Activated CD4-positive, alpha-beta memory T cell treated with anti-CD3 and anti-CD28 coated beads for 36 hours (primary cell): ENCODE measurements at places on chromosomes 11 and 22. TPM values are rescaled to one million over a fixed set of nuclear protein-coding genes. Genes with fewer than 3 reads are reported as not detected.

- no peak for DNase-seq
Measured at GRCh38 chr11:122168218-122168617, 52.2 kb upstream of the BLID start.

DNA sequence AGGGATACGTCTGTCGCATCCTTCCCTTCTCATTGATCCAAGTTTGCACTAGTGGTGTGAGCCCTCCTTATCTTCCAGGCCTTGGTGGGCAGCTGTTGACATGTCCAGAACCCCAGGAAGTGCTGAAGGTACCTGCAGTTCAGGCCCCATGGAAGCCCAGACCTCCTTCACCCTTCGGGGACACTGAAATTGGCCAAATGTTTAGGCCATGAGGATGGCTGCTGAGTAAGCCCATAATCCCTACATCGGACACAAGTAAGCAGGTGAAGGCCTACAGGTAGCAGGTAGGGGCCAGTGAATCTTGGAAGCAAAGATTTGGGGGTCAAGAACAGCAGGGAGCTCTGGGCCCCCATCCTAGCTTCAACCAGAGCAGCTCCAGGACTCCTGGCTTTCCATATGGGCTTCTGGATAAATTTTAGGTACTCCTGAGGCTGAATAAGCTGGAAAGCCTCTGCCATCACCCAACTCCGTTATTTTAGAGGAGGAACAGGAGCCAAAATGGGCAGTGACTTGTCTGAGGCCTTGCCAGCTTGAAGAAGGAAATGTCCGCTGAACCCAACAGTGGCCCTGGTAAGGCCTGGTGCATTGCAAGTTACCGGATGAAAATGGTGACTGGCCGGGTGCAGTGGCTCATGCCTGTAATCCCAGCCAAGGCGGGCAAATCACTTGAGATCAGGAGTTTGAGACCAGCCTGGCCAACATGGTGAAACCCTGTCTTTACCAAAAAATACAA, 45.2 kb downstream of the MORC2 start:
- DNase-seq = no peak

DNA sequence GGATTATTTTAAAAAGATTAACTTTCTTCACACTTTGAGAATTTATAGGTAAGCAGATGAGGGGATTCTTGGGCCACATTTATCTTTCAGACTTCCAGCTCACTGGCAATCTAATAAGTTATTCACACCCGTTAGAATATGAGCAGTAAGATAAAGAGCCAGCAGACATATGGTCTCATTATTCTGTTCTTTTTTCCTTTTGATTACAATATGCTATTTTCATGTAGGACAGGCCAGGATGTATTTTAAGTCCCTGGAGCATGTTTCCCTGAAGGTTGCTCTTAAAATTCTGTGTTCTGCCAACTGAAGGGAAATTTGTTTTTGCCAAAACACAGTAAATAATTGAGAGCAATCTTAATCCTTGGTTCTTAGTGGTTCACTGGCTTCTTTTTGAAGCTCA, 22.2 kb downstream of the PDHX start:
- DNase-seq = no peak

- DNase-seq = no peak
Measured at GRCh38 chr11:6968816-6969215, 42.6 kb downstream of the ZNF215 start.

GRCh38 chr11:44267750-44268613, 42.0 kb downstream of the ALX4 start:
- no peak for DNase-seq

DNA sequence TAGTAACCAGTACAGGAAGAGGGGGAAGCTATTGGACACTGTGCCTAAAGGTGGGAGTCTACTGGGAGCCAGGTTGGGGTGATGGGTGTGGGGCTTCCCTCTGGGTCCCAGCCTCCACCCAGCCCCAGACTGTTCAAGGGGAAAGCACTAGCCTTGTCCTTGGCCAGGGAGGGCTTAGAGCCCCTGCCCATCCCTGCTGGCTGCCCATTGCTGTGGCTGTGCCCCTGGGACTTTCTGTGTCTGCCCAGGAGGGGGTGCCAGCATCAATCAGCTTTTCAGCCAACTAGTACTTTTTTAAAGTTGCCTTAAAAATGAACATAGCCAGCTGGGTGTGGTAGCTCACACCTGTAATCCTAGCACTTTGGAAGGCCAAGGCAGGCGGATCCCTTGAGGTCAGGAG, 19.9 kb downstream of the INCENP start:
- DNase-seq = no peak

GRCh38 chr11:105689631-105690030, 79.8 kb downstream of the GRIA4 start:
- no peak for DNase-seq

DNA sequence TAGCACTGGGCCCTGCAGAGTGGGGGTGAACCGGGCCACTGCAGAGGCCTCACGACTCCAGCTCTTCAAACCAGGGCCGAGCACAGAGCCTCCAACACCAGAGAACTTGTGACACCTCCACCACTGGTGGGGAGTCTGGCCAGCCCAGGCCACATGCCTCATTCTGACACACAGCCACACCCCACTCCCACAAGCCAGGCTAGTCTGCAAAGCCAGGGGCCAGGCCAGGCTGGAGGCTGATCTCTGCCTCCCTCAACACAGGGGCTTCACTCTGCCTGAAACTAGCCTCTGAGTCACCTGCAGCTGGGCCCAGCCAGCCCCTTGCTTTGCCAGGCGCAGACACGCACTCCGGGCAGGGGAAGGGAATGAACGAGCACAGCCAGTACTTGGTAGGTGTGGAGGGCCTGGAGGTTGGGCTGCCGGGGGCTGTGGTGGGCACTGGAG, 102.9 kb downstream of the MED15 start:
- no peak for DNase-seq

- DNase-seq = no peak
Measured at GRCh38 chr11:34836958-34837856, 79.0 kb downstream of the APIP start.

DNA sequence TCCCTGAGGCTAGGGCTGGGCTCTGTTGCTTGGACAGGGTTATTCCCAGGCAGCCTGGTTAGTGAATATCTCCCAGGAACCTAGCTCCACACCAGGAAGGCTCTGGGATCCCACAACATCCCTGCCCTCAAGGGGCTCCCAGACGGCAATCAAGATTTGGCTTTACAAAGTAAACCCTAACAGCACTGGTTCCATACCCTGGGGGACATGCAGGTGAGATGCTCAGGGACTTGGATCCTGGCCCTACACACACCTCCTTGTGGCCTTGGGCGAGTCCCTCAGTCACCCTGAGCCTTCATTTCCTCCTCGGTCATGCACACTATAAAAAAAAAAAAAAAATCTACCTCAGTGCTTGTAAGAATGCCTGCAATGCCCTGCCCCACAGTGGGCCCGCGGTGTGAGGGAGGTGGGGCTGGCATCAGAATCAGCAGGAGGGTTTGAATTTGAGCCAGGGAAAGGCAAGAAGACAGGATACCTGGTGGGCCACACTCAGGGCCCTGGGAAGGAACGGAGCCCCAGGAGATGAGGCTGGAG, 86.3 kb downstream of the MORC2 start:
- no peak for DNase-seq

GRCh38 chr11:1221848-1222311, 986 bp upstream of the MUC5B start:
- no peak for DNase-seq

GRCh38 chr22:19343470-19343869, 52.0 kb upstream of the CLTCL1 start:
- DNase-seq = no peak

GRCh38 chr11:82890936-82891335, 9.3 kb downstream of the PRCP start:
- DNase-seq = no peak

DNA sequence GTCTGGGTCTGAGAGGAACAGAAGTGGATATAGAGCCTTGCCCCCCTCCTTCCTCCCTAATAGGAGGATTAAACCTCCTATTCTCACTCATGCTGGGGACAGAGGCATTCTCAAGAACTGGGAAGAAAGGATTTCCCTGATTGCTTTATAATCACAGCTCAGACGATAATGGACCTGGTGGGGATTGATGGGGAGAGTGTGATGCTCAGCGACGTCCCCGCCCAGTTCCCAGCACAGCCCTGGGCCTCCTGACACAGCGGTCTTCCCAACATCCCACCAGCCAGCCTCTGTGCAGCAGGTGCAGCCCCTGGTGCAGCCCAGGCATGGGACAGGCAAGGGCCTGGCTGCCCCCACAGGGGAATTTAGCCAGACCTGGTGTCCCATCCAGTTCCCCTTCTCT, 28.4 kb downstream of the TRIM29 start:
- DNase-seq = no peak

DNA sequence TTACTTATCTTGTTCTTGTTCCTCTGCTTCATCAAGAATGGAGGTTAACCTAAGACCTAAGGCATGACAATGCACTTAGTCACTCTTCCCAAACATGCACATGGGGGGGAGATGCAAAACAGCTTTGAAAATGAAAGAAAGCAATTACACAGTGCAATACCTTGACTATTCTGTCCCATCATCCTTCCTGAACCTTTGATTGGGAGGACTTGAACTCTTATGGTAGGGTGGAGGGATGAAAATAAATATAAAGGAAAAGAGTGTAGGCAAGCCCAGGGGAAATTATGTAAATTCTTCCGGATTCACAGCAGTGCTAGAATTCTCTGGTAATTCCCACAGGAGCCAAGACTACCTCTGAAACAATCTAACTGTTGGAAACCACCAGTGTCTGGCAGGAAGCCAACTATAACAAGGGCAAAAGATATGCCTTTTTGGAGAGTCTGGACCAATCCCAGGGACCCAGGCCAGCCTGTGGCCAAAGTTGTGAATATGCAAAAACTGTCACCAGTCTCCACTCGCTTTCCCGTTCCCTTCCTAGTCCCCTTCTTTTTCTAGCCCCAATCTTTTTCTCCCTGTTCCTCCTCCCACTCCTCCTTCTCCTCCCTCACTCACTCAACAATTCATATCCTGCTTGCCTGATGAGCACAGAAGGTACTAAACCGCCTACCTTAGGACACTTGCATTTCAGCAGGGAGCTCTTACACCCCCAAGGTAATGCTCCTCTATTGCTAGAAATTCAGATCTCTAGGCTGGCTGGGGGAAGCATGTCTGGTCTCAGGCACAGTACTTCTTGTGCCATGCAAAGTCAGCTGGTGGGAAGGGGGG, 2.5 kb upstream of the RCN1 start:
- DNase-seq = peak; percentile 44

- DNase-seq = no peak
Measured at GRCh38 chr11:66850588-66851238, 6.2 kb upstream of the LRFN4 start.

DNA sequence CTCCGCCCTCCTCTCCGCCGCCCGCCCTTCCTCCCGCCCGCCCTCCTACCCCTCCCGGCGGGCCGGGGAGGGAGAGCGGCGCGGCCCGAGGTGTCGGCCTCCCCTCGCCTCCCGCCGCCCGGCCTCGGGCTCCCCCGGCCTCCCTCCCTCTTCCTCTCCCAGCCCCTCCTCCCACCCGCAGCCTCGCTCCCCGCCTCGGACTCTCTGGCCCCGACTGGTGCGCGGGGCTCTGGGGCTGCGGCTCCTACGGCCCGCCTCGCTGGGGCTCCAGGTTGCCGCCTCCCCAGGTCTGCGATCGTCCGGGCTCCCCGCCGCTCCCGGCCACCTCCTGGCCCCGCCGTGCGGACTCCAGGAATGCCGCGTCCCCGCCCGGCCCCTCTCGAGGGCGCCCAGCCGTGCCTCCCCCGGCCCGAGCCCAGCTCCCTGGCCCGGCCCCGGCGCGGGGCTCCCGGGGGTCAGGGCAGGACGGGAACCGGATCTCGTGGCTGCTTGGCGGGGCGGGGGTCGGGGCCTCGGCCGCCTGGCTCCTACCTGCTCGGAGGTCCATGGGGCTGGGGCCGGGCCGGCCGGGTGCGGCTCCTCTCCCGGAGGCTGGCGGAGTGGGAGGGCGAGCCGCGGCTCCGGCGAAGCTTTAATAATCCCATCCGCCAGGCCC, at the start of gene CLCF1:
Gene CLCF1, minus strand, starts transcription at position 606 of the 655 bp plus-strand sequence. Its CDS starts 59 bp downstream, at position 547.
- DNase-seq = peak; percentile 52

DNA sequence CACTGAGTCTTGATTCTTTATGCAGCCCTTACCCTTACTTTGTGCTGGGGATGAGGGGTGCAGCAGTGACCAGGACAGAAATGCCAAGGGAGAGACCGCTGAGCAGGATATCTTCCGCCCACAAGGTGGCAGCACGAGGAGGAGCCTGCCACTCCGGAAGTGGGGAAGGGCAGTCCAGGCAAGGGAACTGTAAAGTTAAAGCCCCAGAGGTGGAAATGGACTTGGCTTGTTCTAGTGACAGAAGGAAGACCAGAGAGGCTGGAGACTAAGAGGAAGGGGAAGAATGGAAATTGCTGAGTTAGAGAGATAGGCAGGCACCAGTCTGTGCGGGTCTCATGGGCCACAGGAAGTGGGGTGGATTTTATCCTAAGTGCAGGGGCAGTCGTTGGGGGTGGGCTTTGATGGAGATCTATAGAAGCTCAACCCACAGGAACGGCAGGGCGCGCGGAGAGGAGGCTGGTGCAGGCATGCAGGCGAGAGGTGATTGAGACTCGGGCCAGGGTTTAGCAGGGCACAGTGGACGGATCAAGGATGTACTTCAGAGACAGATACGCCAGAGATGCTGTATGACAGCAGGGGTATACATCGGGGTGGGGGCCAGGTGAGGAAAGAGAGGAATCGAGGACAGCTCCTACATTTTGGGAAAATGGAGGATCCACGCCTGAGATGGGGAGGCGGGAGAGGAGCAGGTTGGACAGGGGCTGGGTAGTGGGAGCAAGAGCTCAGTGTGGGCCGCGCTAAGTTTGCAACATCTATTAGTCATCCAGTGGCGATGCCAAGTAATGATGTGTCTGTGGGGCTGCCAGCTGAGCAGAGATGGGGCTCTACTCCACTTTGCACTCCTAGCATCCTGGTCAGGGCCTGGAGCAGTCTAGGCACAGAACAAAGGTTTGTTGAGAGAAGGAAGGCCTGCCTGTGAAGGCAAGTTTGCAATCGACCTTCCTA, 3.3 kb upstream of the GRK2 start:
- peak; percentile 88 for DNase-seq

- no peak for DNase-seq
Measured at GRCh38 chr11:123509737-123510578, 79.9 kb downstream of the GRAMD1B start.

DNA sequence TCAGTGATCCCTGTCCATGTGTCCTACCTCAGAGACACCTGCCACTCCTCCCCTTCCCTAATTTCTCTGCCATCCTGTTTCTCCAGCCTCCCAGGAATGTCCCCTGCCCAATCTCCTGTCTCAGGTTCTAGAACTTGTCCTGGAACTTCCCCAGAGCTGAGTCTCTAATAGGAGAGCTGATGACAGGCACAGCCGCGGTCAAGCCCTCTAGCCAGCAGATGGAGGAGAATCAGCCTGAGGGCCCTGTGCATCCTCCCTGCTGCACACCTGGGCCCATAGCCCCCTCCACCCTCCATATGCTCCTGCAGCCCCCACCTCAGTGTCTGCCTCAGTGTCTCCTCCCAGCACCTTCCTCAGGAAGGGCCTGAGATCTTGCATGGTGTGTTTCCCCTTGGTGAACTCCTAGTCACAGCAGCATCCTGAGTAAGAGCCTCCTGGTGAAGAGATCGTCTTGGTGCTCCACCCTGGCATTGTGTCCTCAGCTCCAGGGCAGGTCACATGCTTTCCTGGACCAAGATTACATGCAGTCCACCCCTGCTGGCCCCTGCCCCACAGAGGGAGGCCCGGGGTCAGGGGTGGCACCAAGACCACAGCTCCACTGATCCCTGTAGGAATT, 43.9 kb upstream of the VPREB1 start:
- no peak for DNase-seq

- DNase-seq = no peak
Measured at GRCh38 chr11:69656536-69657455, 15.8 kb downstream of the CCND1 start.

Gene CD82
- total RNA-seq = 277 TPM

Gene LRRC10B
- not detected for total RNA-seq

Gene USH1C
- not detected for total RNA-seq

Gene MRGPRX3
- not detected for total RNA-seq

Gene NNMT
- total RNA-seq = not detected

Gene GTPBP1
- total RNA-seq = 95.4 TPM

Gene APLP2
- total RNA-seq = 53.4 TPM

Gene B4GALNT4
- 2.1 TPM for total RNA-seq
